ENCODE measurements at places on chromosomes 1 and 21.

- no peak for DNase-seq
These were observed 103.1 kb downstream of the LHX8 start for GRCh38 chr1:75237316-75237715.

GRCh38 chr1:111864862-111865261, 109.2 kb downstream of the DDX20 start:
- no peak for DNase-seq

- DNase-seq = no peak
These were observed 62.1 kb downstream of the KDM1A start for GRCh38 chr1:23081376-23081775.

DNA sequence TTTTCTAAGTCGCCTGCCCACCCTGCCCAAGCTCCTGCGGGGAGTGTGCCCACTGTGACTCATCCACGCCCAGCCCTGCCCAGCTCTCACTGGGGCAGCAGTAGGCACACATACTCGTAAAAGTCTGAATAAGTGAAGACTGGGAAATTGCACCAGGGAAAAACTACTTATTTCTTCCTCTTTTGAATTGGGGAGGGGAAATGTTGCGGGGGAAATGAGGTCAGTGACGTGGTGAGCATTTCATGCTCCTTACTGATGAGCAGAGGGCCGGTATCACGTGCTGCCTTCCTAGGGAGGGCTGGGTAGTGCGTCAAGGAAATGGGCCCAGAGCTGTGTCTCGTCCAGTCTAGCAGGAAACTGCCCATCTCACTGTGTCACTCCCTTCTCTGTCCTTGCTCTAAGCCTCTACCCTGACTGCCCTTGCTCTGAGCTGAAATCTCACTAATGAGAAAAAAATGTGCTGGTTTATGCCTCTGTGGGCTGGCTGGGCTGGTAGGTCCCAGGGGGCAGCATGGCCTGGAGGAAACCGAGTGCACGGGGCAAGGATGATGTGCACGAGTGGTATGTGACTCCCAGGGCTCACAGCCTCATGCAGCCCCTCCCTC, 13.5 kb upstream of the TNFRSF1B start:
- no peak for DNase-seq

DNA sequence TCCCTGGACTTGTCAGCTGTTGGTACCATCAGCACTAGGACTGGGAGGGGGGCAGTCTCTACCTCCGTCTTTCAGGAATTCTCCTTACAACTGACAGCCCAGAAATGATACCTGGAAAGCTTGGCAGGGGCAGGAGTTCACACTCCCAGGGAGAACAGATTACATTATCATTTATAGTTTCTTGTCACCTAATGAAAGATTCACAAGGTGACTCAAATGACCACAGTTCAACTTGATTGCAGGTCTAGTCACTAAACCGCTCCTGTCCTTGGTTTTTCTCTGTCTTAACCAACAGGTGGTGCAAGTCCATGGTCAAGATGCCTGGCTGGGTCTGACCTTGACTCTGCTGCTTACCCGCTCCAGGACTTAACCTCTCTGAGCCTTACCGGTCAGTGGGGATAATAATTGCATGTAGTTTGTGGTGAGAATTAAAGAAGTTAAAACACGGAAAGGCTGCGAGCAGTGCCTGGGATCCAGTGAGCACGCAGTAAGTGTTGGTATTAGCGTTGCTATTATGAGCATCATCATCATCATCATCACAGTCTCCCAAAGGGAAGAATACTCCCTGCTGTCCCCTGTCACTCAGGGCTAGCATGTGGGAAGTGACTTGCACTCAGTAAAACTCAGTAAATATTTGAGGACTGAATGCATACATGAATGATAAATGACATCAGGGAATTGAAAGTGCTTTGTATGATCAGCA, 125.3 kb upstream of the CD34 start:
- no peak for DNase-seq

DNA sequence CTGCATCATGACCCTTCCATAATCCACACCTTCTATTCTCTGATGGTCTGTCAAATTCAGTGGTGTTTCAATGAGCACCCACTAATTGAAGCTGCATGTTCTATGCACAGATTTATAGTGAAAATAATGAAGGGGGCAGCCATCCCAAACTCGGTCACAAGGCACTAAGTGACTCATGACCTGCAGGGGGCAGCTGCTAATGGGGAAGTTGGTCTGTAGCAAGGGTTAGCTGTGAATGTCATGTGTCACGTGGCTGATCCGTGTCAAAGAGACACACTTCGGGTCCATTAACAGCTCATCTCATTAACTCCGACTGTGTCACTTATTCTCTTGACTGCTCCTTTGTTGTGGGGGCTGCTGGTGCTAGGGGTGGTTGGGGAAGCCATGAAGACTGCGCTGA, 306.6 kb downstream of the PCP4 start:
- DNase-seq = no peak

- DNase-seq = no peak
These were observed 501.0 kb upstream of the USP24 start for GRCh38 chr1:55716151-55716550.

GRCh38 chr1:22126531-22126930, 16.4 kb downstream of the WNT4 start:
- no peak for DNase-seq

DNA sequence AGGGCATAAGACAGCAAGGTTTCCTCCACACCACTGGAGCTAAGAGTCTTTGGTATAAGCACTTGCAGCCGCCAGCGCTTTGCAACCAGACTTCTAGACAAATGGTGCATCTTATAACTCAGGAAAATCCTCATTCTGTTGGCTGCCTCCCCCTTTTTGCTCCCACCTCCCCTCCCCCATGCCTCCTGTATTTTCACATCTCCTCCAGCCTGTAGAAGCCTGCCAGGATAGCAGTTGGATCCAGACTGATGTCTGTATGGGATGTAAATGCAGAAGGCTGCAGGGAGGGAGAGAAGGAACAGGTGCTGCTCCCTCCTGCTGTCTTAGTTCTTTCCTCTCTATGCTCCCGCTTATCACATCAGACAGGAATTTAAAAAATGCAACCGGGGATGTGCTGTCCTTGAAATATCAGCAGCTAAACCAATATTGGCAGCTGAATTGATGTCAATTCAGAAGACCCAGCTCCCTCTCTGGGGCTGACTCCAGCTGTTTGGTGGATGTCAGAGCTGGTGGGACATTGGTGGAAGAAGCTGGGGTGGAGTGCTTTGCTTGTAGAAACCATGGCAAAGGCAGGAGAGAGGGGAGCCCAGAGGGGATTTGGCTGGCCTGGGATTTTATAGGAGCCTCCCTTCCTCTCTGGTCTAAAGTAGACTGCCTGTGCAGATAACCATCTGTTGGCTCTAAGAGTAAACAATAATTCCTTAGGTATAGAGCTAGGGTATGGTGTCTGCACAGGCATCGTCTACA, 53.5 kb downstream of the NFASC start:
- DNase-seq = no peak

GRCh38 chr1:151401125-151401788, 1.9 kb downstream of the PSMB4 start:
- no peak for DNase-seq

DNA sequence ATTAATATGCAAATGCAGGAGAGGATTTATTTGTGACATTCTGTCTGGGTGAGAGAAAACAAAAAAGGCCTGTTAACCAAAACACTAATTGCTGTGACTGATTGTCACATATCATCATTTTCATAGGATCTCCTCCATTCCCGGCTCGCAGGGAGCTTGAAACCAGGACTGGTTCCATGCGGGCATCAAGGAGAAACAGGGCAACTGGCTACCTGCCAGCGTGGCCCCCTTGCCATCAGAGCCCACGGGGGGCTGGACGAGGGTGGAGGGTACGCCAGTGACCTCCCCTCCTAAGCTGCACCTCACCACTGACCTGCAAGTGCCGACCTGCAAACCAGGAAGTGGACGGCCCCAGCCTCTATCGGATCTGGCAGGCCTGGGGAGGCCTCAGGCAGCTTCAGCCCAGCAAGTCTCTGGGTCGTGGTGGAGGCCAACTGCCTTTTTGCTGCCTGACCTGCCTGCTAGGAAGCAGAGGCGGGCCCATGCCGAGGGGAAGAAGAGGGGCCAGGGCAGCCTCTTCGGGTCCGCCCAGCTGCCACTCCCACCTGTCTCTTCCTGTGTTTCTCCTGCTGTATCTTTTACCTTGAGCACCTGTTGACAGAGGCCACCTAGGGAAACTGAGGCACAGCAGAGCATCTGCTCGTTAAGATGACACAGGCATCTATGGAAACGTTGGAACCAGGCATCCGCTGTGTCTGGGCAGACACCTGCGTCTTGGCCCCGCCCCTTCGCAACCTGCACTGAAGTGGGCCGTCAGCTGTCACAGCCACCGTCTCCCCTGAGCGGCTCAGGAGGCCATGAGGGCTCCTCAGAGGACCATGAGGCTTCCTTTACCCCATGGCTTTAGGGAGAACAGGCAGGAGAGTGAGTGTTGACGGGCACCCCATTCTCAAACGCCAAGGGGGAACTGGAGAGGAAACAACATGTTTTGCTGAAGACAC, 74.8 kb downstream of the CASZ1 start:
- no peak for DNase-seq

- DNase-seq = no peak
These were observed 248.8 kb upstream of the PBX1 start for GRCh38 chr1:164310166-164310565.

Data from vagina (tissue), 2 donors.